Activated CD8-positive, alpha-beta memory T cell treated with anti-CD3 and anti-CD28 coated beads for 4 hours (primary cell): ENCODE measurements at places on chromosomes 7 and 10.

DNA sequence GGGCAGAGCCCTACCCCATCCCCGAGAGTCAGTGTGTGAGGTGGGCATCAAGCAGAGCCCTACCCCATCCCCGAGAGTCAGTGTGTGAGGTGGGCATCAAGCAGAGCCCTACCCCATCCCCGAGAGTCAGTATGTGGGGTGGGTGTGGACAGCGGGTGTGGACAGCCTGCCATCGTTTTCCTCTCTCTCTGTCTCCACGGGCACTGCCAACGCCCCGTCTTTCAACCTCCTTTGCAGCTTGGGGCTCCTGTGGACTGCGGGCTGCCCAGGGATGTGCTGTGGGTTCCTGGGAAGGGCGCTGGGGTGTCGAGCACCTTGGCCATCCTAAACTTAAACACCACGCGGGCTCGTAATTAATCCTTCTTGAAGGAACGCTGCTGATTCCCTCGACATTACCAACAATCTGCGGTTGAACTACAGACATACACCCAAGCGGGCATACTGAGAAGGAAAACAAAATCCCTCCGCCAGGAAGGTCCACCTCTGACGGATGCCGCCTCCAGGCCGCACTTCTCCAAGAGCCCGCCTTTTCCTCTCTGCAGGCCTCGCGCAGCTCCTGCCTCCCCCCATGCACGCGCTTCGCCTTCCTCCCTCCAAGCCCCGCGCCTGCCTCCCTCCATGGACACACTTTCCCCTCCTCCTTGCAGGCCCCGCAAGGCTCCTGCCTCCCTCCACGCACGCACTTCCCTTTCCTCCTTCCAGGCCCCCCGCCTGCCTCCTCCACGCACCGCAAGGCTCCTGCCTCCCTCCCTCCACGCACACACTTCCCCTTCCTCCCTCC lies 65.1 kb downstream of the ADARB2 start:
- no peak for DNase-seq

GRCh38 chr7:69674701-69675182 lies 76.5 kb downstream of the AUTS2 start:
- no peak for DNase-seq

DNA sequence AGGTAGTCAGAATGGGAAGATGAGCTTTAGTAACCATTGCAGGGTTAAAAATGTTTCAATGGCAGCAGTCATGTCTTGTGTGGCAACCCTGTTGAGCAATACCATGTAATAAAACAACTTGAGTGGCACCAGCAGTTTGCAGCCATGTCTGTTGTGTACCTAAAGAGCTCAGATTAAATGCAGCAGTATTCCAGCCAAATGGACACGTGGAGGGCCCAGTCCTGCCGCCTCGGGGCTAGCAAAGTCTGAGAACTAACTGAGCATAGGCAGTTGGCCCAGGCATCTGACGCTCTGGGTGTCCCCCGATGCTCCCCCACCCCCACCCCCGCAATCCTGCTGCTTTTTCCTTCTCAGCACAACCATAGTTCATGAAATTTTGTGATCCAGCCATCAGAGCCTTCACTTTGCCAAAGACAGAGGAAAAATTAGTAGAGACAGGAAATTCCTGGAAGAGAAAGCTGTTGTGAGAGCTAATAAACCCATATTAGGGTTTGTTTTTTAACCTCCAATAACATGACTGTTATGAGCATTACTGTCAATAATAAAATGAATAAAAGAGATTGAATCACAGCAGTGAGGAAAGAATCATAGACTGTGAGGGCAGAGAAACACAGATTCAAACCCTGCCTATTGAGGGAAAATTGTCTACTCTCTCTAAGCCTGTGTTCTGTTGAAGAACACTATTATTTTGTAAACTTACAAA lies 220.6 kb upstream of the RHOBTB1 start:
- no peak for DNase-seq

DNA sequence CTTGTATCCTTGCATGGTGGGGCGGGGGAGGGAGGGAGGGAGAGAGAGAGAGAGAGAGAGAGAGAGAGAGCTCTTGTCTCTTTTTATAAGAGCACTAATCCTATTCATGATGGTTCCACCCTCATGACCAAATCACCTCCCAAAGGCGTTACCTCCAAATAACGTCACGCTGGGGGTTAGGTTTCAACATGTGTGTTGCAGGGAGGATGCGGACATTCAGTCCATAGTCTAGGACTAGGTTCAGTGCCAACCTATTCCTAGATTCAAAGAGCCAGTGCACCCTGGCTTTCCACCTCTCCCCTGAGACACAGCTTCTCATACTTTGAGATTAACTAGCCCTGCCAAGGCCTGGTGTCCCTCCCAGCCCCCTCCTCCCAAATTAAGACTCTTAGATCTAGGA lies 123.0 kb downstream of the GRK5 start:
- DNase-seq = no peak

GRCh38 chr10:78066728-78067430 lies 33.2 kb downstream of the RPS24 start:
- DNase-seq = no peak

- DNase-seq = no peak
These were observed 46.9 kb upstream of the KMT2E start for GRCh38 chr7:104967088-104967487.

DNA sequence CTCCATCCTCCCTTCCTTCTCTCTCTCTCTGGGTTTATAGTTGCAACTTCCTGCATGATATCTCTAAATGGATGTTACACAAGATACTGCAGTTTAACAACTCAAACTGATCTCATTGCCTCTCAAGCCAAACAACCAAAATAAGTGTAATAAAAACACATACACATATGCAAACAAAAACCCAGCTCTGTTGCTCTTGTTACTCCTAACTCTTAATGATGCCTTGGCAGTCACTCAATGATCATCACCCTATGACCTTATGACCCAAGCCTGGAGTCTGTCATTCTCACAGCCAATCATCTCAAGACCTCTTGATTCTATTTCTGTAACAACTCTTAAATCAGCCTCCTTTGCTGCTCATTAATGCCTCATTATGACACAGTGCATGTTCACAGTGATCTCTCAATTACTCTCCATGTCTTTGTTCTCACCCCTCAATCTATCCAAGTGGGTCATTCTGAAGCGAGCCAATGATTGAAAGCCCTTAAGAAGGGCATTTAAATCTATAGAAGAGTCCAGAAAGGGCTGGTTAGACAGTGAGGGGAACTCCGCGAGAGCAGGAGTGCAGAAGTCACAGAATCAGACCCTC lies 210.9 kb downstream of the INHBA start:
- no peak for DNase-seq

DNA sequence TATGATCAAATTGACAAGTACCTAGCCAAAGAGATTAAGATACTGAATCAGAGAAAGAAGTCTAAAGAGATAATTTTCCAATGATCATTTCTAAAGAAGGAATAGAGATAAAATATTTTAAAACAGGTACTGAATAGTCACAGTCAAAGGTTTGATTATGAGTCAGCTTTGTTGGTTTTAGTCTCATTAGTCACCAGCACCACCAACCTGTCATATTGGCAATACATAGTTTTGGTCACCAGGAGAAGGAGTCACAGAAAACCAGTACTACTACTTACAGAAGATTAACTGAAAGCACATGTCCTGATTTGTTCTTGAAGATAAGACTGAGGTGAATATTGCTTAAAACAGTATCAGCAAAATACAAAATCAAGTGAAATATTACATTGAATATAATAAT lies 34.6 kb downstream of the ZEB1 start:
- DNase-seq = peak; percentile 6

DNA sequence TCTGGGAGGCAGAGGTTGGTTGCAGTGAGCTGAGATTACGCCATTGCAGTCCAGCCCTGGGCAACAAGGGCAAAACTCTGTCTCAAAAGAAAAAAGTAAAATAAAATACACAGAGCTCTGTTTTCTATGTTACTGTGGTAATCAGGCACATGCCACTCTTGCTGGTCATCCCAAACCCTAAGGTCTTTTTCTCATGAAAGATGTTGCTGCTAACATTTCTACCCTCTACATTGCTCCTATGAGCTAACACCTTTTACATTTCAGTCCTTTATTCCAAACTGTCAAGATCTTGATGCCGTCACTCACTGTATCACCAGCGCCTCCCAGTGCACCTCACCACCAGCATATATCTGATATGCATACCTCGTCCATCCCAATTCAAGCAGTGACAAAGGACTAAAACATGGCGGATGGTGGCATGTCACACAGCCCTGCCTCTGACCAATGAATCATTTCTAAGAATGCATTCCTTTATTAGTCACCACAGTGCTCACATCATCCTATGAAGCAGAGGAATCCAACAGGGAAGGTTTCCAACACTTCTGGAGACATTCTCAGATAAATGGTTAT lies 4.3 kb downstream of the DAGLB start:
- no peak for DNase-seq

DNA sequence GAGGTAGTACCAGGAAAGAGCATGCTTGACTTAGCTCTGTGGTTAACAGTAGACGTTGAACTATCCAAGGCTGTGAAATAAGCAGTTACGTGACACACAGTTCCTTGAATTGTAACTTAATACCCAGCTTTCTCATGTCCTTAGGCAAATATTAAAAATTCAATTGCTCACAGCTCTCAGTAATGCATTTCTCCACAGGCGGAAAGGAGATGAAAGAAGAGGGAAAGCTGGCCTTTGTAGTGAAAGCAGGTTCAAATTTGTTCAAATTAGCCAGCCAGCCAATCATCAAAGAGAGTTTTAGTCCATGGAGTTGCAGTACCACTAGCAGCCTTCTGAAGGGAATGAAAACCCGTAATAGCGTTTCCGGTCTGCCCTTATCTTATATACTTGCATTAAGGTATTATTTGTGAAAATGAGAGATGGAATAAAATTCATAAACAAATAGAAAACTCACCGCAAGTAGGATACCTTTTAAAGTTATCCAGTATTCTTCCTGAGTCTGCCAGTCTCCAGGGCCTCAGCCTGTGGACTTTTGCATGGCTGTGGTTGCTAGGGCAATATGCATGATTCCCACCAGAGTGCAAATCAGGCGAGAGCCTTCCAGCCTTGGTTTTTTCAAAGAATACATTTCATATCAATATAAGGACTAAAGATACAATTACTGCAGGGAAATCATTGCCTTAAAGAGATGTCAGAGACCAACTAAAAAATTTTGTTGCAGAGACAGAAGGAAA lies 795.5 kb downstream of the TNS3 start:
- no peak for DNase-seq

DNA sequence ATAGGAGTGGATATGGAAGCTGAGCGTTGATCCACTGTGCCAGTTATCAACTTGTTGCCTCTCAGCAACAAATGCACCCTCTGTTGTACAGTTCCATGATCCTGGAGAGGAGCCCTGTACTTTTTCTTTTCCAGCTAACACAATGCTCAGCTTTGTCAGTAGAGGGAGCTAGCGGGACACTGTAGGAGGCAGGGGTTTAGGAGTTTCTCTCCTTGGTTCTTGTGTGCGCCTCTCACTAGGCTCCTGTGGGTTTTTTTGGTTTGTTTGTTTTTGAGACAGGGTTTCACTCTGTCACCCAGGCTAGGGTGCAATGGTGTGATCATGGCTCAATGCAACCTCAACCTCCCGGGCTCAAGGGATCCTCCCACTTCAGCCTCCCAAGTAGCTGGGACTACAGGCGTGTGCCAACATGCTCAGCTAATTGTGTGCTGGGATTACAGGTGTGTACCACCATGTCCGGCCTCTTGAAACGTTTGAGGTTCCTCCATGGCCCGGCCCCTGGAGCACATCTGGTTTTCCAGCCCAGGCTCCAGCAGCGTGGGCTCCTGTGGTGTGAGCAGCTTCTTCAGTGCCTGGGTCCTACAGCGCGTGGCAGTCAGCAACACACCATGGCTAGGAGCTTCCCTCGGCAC lies 12.0 kb upstream of the MARVELD1 start:
- DNase-seq = peak; percentile 13

- DNase-seq = no peak
These were observed 135.1 kb upstream of the TRIM24 start for GRCh38 chr7:138324941-138325340.

- no peak for DNase-seq
These were observed 1.7 kb upstream of the VGF start for GRCh38 chr7:101166909-101167644.

- DNase-seq = no peak
These were observed 43.3 kb upstream of the HBP1 start for GRCh38 chr7:107125475-107125874.

DNA sequence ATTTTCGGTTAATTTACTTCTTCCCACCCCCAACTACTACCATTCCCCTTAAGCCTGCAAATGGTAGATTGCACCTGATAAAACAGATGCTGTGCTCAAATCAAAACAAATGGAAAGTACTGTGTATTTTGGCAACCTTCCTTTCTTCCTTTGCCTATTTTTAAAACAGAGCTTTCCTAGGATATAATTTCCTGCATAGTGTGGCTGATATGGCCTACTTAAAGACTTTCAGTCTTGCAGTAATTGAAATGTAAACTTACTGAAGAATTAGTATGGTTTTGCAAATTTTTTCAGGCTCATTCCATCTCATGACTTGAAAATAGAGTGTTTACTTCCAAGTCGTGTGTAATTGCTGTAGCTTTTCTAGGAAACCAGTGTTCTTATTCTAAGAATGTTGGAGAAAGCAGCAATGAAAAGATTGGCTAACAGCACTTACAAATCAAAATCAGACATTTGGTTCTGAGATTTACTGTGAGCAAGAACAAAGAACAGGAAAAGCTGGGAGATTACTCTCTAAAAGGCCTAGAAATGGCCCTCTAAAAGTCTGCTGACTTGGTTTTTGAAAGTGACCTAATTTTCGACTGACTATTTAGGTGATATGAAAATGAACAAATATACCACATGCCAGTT lies 52.0 kb downstream of the REEP3 start:
- DNase-seq = no peak

DNA sequence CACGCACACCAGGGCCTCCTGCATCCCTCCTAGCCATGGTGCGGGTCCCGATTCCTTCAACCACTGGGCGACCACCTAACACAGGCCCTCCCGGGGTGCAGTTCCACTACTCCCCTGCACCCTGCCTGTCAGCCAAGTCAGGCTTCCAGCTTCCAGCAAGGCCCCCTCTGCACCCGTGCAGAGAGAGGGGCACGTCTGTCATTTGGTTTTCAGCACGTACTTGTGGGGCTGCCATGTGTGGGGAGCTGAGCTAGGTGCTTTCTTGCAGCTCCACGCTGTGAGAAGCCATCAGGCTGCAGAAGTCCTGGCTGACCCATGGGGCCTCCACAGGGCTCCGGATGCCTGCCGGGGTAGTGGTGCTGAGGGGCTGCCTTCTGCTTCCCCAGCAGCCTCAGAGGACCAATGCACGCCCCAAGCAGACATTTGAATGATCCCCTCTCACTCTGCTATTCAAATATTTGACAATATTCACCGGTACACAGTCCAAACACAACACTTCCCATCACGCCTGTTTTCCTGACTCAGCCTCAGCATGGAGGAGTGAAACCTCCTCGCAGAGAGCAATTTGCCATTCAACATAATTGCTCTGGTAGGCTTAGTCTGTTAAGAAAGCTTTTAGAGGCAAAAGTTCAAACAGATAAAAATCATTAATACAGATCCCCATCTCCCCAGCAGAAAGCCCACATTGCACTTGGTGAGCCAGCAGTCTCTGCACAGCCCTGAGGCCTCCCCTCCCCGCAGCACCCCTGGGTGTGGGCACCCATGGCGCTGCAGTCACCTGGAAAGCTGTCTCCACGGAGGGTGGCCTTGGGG lies 449.9 kb downstream of the PTPRN2 start:
- no peak for DNase-seq

DNA sequence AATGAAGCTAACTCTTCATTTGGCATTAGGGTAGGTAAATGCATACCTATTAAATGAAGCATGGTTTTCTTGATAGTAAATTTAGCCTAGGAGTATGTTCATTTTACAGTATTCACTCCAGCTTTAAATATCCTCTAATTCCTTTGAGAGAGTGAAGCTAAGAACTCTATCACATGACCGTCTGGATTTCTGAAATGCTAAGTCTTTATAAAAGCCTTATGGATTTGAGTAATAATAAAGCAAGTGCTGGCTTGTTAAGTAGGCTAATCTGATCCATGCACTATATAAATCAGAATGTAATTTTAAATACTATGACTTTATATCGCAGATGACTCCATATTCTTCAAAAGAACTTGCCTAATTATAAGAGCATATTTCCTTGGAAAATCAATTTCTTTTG lies 64.8 kb downstream of the REEP3 start:
- DNase-seq = no peak
